ENCODE measurements at places on chromosomes 6 and 20.

DNA sequence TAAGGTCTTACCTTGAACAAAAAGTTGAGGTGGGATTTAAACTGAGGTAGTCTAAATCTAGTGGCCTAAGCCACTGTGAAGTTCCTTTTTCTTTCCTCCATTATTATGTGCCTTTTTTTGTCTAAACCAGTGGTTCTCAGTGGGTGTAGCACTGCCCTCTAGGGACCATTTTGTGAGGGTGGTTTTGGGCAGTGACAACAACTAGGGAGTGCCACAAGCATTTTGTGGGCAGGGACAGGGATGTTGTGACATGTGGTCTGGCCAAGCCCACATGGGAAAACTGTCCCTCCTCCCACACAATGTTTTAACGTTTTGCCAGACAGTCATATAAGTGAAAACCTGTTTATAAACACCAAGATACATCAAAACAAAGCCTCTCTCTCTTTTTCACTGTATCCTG, 899.4 kb upstream of the FLRT3 start:
- DNase-seq: no peak

DNA sequence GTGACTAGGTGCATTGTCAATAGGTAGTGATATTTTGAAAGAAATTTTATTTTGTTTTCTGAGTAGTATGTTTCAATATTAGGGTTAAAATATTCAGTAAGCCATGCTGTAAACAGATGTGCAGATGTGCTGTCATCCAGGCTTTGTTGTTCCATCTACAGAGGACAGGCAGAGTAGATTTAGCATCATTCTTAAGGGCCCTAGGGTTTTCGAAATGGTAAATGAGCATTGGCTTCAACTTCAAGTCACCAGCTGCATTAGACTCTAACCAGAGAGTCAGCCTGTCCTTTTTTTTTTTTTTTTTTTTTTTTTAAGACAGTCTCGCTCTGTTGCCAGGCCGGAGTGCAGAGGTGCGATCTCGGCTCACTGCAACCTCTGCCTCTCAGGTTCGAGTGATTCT, 27.1 kb upstream of the BACH2 start:
- DNase-seq: no peak

- no peak for DNase-seq
Measured at GRCh38 chr20:12394786-12395185, 477.1 kb downstream of the BTBD3 start.

DNA sequence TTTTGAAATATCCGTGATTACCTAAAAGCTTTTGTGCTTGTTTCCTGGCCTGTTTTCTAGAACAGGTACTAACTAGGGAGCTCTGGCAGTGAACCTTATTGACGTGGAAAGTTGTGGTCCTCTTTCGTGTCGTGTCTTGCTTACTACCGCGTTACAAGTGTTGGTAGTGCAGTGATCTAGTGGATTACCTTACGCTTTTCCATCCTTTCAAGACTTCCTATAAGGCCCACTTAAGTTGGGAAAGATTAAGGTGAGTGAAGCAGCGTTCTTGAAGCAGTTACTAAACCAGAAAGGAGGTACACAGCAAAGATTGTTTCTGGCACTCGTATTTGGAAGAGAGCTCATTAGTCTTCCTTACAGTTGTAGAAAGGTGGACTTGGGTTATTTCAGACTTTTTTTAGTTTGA, 1.9 kb downstream of the PNRC1 start:
- no peak for DNase-seq

DNA sequence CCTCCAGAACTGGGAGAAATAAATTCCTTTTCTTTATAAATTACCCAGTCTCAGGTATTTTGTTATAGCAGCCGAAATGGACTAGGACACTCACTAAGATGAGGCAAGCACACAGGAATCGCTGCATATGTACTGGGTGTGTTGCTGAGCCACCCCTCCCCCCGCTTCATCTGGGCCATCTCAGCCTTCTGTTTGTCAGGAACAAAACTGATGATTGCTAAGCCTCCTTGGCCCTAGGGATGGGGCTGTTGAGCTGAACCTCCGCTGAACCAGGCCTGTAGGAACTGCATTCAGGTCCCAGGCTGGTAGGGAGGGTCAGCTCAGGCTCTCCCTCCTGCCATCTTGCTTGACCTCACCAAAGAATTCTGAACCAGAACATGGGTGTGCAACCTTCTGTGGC, 108.6 kb downstream of the MAP3K7 start:
- DNase-seq: no peak

GRCh38 chr6:47446669-47447330, 30.8 kb upstream of the CD2AP start:
- DNase-seq: no peak

DNA sequence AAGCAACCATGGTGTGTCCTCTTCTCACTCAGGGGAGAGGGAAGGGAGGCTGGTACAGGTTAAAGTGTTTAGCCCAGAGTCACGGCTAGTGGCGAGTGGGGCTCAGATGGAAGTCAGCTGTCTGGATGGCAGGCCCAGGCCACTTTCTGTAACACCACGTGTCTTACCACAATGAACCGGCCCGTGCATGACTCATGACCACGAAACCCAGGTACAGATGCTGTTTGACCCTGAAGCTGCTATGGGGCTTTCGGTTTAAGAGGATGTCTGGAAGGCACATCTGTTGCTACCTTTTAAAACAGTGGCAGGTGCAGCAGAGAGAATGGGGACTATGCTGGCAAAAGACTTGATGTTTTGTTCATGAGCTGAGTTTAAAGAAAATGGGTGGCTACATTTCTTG, 36.5 kb upstream of the MPC1 start:
- DNase-seq: peak; percentile 29

DNA sequence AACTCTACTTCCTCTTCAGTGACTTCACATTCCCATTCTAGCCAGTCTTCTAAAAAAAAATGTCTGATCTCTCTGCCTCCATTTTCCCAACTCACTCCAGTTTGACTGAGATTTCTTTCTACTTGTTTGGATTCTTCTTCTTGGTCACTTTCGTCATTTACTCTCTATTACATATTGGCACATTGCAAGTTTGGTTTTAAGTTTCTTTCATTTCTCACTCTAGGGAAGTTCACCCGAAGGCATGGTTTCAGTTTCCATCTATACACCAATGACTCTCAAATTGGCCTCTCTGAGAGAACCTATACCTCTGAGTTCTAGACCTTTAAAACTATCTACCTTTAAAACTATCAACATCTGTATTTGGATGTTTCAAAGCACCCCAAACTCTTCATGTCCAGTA, 51.3 kb downstream of the CD109 start:
- DNase-seq: no peak

DNA sequence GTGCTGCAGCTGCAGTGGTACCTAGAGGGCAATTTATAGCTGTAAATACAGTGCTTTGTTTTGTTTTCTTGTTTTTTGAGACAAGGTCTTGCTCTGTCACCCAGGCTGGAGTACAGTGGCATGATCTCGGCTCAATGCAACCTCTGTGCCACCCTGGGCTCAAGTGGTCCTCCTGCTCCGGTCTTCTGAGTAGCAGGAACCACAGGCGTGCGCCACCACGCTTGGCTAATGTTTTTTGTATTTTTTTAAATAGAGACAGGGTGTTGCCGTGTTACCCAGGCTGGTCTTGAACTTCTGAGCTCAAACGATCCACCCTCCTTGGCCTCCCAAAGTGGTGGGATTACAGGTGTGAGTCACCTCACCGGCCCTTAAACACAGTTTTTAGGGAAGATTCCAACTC, 26.8 kb downstream of the CHRNA4 start:
- DNase-seq: no peak

GRCh38 chr6:129744201-129744879, 34.4 kb upstream of the ARHGAP18 start:
- DNase-seq: no peak

- DNase-seq: no peak
Measured at GRCh38 chr20:57438552-57438951, 47.4 kb downstream of the RBM38 start.

GRCh38 chr6:100918152-100918551, 37.0 kb upstream of the ASCC3 start:
- no peak for DNase-seq

- DNase-seq: no peak
Measured at GRCh38 chr6:13698715-13699114, 12.9 kb downstream of the RANBP9 start.

DNA sequence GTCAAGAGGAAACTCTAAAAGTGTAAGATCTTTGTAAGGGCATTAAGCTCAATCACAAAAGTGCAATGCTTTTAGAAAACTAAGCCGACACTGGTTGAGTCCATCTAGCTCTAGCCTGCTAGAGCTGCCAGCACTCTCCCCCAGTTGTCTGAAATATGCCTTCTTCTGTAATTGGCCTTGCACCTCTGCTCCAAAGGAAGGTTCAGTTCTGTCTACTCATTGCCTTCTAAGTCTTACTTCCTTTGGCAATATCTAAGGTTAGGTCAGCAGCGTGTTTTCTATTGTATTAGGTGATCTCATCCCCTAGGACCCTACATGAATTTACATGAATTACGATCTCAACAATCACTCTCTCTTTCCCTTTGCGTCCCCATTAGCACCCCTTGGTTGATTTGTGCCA, 378.6 kb downstream of the CBLN4 start:
- no peak for DNase-seq

- no peak for DNase-seq
Measured at GRCh38 chr20:59082077-59082740, 39.6 kb upstream of the PRELID3B start.

GRCh38 chr20:15138548-15139126, 801.2 kb upstream of the FLRT3 start:
- no peak for DNase-seq

- DNase-seq: no peak
Measured at GRCh38 chr6:54217018-54217417, 91.2 kb upstream of the TINAG start.

DNA sequence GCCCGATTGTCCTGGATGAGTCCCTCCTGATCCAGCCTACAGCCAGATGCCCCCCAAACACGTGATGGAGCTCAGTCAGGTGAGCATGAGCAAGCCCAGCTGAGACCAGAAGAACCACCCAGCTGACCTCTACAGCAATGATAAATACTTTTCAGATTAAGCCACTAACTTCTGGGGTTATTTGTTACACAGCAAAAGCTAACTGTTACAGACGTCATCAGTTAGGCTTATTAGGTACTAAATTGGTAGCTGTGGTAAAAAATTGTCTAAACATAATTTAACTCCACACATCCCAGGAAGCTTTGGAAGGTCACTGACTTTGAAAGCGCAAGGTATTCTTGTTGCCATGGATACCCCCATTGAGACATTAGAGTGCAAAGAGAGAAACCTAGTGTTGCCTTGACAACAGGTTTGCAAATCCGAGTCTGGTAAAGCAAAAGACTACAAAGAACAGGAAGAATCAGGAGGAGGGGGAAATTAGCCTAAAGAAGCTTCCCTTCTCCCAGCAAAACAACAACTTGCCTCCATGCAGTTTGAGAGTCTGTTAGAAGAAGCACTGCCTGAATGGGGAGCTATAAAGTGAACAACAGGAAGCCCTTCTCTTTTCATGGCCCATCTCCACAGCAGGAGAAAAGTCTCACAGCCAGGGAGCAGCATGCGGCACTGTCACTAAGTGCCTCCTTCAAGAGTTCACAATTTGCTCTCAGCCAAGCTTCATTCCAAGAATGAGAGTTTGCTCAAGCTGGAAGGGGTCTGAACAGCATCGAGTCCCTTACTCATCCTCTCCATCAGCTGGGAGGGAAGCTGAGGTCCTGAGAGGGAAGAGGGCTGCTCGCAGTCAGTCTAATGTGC, 41.7 kb upstream of the ZNF831 start:
- DNase-seq: no peak

- no peak for DNase-seq
Measured at GRCh38 chr6:62324834-62325233, 38.8 kb upstream of the KHDRBS2 start.

DNA sequence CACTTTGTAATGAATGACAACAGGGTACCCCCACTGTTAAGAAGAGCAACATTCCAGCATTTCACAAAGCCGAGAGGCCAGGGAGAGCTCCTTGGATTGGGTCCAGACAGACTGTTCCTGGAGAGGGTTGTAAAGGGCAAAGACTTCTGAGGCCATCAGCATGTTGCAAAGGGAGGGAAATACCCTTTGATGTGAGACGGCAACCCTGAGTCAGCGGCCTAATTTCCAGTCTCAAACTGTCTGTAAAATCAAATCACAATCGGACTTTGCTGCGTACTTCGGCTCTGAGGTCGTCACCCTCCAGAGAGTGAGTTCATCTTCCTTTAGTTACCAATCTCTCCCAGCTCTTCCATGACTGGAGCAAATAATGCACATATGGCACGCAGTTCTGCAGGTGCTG, 101.0 kb upstream of the DTNBP1 start:
- DNase-seq: no peak

GRCh38 chr20:63846128-63846771, 15.0 kb upstream of the ABHD16B start:
- no peak for DNase-seq

GRCh38 chr6:170023620-170024521, 267.0 kb downstream of the DLL1 start:
- no peak for DNase-seq

DNA sequence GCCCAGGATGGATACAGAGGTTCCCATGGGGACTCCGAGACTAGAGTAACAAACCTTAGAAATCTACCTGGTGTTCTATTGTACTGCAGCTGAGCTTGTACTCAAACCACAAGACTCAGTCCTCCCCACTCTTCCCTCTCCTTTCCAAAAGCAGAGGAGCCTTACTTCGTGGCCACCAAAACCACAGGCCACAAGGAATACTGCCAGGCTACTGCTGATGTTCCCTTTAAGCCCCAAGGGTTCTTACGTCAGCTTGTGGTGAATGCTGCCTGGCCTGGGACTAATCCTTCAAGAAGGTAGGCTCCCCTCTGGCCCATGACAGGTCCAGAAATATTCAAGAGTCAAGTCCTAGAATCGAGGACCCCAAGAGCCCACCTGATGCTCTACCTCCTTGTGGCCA, 10.5 kb upstream of the DEFB128 start:
- no peak for DNase-seq

DNA sequence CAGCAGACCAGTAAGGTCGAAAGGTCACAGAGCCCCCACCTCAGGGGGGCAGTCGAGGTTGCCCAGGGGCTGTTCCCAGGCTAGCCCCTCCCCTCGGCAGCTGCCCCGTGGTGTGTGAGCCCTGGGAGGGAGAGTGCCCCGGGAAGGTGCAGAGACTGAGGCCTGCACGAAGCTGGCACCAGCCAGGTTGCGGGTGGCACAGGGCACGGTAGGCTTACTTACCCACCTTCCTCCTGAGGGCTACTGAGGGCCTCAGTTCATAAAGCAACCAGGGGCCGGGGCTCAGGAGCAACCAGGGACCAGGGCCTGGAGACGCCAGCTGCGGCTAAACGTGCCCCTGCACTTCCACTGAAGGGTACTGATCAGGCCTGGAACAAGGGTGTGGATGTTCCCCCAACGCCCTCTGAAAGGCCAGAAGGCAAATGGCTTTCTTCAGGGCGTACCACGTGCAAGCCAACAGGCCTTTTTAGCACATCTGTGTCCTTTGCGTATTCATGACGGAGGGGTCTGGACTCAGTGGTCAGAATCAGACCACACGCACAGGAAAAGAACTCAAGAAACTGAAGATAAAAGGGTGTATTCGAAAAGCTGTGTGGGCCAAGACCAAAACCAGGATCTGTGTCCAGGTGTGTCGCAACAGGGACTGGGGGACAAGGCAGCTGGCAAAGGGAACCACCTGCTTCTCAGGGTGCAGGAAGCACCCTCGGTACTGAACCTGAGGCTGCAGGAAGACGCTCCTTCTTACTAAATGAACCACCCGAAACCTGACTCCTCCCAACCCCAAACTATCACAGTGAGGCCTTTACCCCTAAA, 24.5 kb upstream of the TCFL5 start:
- DNase-seq: no peak

- DNase-seq: no peak
Measured at GRCh38 chr20:35187584-35188190, 15.8 kb downstream of the PROCR start.

Data from activated CD8-positive, alpha-beta memory T cell treated with anti-CD3 and anti-CD28 coated beads for 1 hour (primary cell).